Airway epithelial cell (primary cell): ENCODE measurements at places on chromosomes 1 and 21. TPM values are rescaled to one million over a fixed set of nuclear protein-coding genes. Genes with fewer than 3 reads are reported as not detected.

EXOSC10 gene
- 39.2 and 51.6 TPM in 2 replicates for total RNA-seq

TENT5C gene
- 0.19 and 0.42 TPM in 2 replicates for total RNA-seq

GADD45A gene
- 149 and 171 TPM in 2 replicates for total RNA-seq

CELA3B gene
- not detected in 2 replicates for total RNA-seq

ERG gene
- 0.14 TPM in 1 of 2 replicates, not detected in the other for total RNA-seq

C1orf53 gene
- total RNA-seq, result 8.5 and 10.2 TPM in 2 replicates

TRIM33 gene
- total RNA-seq, result 19.4 and 20.4 TPM in 2 replicates

GLIS1 gene
- 0.33 and 0.49 TPM in 2 replicates for total RNA-seq
